ENCODE measurements at places on chromosomes 1 and 21. TPM values are rescaled to one million over a fixed set of nuclear protein-coding genes. Genes with fewer than 3 reads are reported as not detected.

DNA sequence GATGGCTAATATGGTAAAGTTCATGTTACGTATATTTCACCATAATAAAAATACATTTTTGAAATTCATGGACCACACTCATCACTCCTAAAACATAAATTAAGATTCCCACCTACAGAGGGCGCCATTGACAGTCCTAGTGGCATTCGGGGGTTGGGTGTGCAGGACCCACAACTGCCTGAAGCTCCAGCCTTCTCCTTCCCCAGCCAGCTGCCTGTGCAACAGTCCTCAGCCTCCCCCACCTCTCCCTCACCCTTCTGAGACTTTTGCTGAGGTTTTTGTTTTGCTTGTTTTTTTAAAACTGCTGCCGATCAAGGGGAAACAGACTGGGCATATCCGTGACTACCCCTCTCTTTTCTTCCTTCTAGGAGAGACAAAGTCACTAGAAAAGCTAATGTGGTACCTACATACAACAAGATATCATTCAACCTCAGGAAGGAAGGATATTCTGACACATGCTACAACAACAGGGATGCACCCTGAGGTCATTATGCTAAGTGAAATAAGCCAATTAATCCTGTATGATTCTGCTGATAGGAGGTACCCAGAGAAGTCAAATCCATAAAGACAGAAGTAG lies 9.2 kb upstream of the EVA1C start:
- H3K4me3 ChIP-seq, result no peak overlapping the region
- H3K36me3 ChIP-seq, result no peaks in the 10 kb centered on the region
- no peak overlapping the region for H3K27ac ChIP-seq
- H3K27me3 ChIP-seq, result peaks cover 30% of the 10 kb centered on the region

DNA sequence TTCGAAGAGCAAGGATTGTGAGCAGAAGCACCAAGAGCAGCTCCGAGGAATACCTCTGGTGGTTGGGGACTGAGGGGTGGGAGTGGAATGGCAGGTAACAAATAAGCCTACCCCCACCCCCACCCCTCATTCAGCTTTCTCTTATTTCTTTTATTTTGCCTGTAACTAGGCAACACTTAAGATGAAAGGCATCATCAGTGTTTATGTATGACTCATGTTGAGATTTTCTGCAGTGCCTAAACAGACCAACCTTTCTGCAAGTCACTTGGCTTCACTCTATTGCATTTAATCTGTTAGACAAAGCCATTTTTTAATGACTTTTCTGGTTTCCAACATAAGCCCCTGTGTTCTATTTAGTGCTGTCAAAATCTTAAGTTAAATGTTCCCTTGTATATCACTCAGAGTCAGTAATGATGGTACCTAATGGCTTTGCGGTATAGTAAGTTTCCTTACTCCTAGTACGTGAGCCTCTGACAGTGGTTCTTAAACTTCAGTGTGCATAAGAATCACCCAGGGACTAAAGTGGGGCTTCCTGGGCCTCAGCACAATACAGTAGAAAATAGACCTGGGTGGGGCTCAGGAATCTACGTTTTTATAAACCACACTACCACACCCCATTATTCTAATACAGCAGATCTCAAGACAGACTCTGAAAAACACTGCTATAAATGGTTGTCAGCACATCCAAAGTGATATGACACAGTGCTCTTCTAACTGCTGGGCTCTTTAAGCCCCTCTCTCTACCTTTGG lies 19.9 kb downstream of the CASQ2 start:
- no peak overlapping the region for H3K4me3 ChIP-seq
- H3K4me1 ChIP-seq, result no peaks in the 10 kb centered on the region
- no peak for DNase-seq
- no peak overlapping the region for H3K27ac ChIP-seq
- peaks cover 4% of the 10 kb centered on the region for H3K27me3 ChIP-seq

DNA sequence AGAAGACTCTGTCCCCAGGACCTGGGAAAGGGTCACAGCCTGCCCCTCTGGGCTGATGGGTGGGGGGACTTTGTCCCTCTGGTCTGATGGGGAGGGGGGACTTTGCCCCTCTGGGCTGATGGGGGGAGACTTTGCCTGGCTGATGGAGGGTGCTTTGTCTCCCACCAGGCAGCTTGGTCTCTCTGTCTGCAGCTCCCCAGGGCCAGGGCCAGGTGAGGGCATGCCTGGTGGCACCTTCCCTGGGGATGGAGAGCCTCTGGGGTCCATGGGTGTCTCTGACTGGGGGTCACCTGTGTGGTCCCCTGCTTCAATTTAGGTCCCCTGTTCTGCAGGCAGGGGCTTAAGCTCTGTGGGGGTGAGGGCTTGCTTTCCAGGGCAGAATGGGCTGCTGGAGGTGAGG lies 23.5 kb upstream of the TTC34 start:
- no peaks in the 10 kb centered on the region for H3K4me1 ChIP-seq
- DNase-seq, result no peak
- no peak overlapping the region for H3K27ac ChIP-seq
- peaks cover 6% of the 10 kb centered on the region for H3K36me3 ChIP-seq
- no peaks in the 10 kb centered on the region for H3K27me3 ChIP-seq
- H3K4me3 ChIP-seq, result no peak overlapping the region

DNA sequence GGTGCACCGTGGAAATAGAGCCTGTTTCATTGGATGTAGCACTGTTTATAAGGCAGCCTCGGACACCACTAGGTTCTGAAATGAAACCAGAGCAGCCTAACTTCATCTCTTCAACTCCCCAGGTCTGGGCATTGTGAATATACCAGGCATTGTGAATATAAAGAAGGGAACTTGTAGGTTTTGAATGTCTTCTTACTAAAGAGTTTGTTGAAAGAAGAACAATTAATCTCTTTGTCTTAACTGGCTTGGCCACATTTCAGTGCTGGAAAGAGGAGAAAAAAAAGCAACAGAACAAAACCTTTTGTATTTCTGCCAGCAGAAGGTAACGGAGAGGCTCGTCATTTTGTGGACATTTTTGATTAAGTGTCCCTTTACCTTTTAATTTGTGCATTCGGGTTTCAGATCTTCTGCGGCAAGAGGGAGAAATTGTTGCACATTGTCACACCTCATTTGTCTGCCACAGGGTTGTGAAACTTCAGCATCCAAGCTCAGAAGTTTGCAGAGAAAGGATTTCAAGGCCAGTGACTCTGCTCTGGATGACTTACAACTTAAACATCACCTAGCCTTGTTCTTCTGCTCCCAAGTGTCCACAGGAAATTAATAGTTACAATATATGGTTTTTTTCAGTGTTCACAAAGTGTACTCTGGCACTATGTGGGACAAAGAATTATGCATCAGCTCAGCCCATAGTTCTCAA lies 158.3 kb downstream of the KAZN start:
- H3K4me3 ChIP-seq, result no peak overlapping the region
- no peaks in the 10 kb centered on the region for H3K27me3 ChIP-seq
- peaks cover 43% of the 10 kb centered on the region for H3K4me1 ChIP-seq
- H3K27ac ChIP-seq, result peak overlapping the region; percentile 70
- no peak for DNase-seq
- H3K36me3 ChIP-seq, result peaks cover 1% of the 10 kb centered on the region

- H3K4me3 ChIP-seq, result peak overlapping the region; percentile 75
- peak; percentile 23 for DNase-seq
- H3K4me1 ChIP-seq, result peaks cover 8% of the 10 kb centered on the region
- peaks cover 30% of the 10 kb centered on the region for H3K27me3 ChIP-seq
- no peaks in the 10 kb centered on the region for H3K36me3 ChIP-seq
Measured at GRCh38 chr1:200302192-200302920, 107.5 kb downstream of the ZNF281 start.

DNA sequence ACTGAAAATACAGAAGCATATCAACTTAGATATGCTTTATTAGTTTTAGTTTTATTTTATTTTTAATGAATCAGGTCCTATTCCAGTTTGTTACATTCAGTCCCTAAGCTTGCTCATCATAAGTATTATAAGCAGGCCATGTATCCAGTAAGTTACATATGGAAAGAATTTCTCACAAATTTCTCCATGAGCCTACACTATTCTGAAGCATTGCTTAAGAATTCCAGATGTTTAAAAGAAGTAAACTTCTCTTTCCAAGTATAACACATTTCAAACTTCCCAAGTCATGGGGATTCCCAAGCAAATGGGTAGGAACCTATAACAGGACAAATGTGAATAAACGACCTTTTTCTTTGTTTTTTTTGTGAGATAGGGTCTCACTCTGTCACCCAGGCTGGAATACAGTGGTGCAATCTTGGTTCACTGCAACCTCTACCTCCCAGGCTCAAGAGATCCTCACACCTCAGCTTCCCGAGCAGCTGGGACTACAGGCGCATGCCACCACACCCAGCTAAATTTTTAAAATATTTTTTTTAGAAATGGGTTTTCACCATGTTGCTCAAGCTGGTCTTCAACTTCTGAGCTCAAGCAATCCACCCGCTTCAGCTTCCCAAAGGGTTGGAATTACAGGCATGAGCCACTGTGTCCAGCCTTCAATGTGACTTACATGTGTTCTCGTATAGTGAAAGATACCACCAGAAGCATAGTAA lies 39.0 kb downstream of the ST7L start:
- no peak overlapping the region for H3K4me3 ChIP-seq
- no peaks in the 10 kb centered on the region for H3K27me3 ChIP-seq
- peaks cover 18% of the 10 kb centered on the region for H3K36me3 ChIP-seq
- no peaks in the 10 kb centered on the region for H3K4me1 ChIP-seq
- H3K27ac ChIP-seq, result no peak overlapping the region

GRCh38 chr1:172969611-172970010 lies 81.1 kb downstream of the TNFSF18 start:
- H3K36me3 ChIP-seq, result no peaks in the 10 kb centered on the region
- no peak for DNase-seq
- H3K4me1 ChIP-seq, result peaks cover 28% of the 10 kb centered on the region
- H3K27me3 ChIP-seq, result no peaks in the 10 kb centered on the region

- no peaks in the 10 kb centered on the region for H3K36me3 ChIP-seq
- no peak overlapping the region for H3K27ac ChIP-seq
- H3K4me3 ChIP-seq, result no peak overlapping the region
- H3K27me3 ChIP-seq, result no peaks in the 10 kb centered on the region
- peaks cover 3% of the 10 kb centered on the region for H3K4me1 ChIP-seq
- no peak for DNase-seq
Measured at GRCh38 chr1:234185438-234185837, 187.8 kb upstream of the COA6 start.

GRCh38 chr1:179206812-179207211 lies 22.7 kb downstream of the ABL2 start:
- no peak for DNase-seq
- H3K4me3 ChIP-seq, result no peak overlapping the region
- peaks cover 2% of the 10 kb centered on the region for H3K36me3 ChIP-seq
- peaks cover 14% of the 10 kb centered on the region for H3K4me1 ChIP-seq

DNA sequence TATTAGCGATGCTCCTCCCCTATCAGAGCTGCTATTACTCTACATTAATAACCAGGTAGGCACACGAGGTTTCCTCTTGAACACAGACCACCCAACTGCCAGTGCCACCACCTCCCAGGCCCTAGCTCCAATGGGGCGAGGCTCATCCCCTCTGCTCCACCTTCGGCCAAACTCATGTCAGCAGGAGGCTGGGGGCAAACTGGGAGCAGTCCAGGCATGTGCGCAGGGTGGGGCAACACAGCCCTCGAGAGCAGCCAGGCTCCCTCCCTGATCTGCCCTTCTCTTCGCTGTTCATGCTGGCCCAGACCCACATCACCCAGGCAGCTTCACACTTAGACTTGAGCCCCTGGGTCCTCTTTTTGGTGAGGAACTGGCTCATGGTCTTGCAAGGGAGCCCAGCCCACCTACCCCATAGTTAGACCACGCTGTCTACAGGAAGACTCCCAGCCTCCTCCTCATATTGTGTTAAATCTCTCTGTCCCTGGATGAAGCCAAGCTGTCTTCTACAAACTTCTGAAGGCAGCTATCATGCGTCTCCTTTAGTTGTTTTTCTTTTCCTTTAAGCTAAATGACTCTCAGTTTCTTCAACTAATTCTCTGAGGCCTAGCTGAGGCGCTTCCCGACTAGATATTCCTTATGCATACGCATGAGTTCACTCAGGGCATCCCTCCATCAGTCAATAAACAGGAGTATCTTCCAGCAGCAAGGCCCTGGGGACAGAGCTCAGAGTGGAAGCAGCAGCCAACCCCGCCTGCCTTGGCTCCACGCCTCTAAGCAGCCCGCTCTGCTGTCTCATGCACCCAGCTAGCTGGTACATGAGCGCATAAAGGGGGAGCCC lies 12.0 kb downstream of the TMEM9 start:
- no peaks in the 10 kb centered on the region for H3K27me3 ChIP-seq
- peak overlapping the region; percentile 45 for H3K27ac ChIP-seq
- no peak for DNase-seq
- H3K4me3 ChIP-seq, result no peak overlapping the region

- H3K27ac ChIP-seq, result peak within 1 kb of the TSS; percentile 93
- H3K4me1 ChIP-seq, result peaks cover 9% of the 10 kb centered on the region
- H3K36me3 ChIP-seq, result peaks cover 9% of the 10 kb centered on the region
- peaks cover 8% of the 10 kb centered on the region for H3K27me3 ChIP-seq
- DNase-seq, result peak; percentile 36
Measured at GRCh38 chr1:13699936-13700520, at the start of gene PRDM2. TSS of gene PRDM2 (plus strand) at chr1:13700188. CDS start at chr1:13715606, 15,418 bp downstream.

GRCh38 chr1:151629278-151629677 lies 17.4 kb downstream of the SNX27 start:
- no peaks in the 10 kb centered on the region for H3K4me1 ChIP-seq
- DNase-seq, result no peak
- H3K27ac ChIP-seq, result no peak overlapping the region
- peaks cover 7% of the 10 kb centered on the region for H3K36me3 ChIP-seq
- H3K4me3 ChIP-seq, result no peak overlapping the region
- no peaks in the 10 kb centered on the region for H3K27me3 ChIP-seq

- no peaks in the 10 kb centered on the region for H3K36me3 ChIP-seq
- no peak overlapping the region for H3K4me3 ChIP-seq
- H3K27me3 ChIP-seq, result peaks cover 24% of the 10 kb centered on the region
- peak overlapping the region; percentile 21 for H3K27ac ChIP-seq
- peaks cover 26% of the 10 kb centered on the region for H3K4me1 ChIP-seq
Measured at GRCh38 chr1:203593723-203594122, 32.9 kb upstream of the ATP2B4 start.

- H3K4me3 ChIP-seq, result no peak overlapping the region
- H3K36me3 ChIP-seq, result peaks cover 33% of the 10 kb centered on the region
- no peak for DNase-seq
- peaks cover 10% of the 10 kb centered on the region for H3K4me1 ChIP-seq
Measured at GRCh38 chr1:30974536-30974935, 66.0 kb upstream of the SDC3 start.

DNA sequence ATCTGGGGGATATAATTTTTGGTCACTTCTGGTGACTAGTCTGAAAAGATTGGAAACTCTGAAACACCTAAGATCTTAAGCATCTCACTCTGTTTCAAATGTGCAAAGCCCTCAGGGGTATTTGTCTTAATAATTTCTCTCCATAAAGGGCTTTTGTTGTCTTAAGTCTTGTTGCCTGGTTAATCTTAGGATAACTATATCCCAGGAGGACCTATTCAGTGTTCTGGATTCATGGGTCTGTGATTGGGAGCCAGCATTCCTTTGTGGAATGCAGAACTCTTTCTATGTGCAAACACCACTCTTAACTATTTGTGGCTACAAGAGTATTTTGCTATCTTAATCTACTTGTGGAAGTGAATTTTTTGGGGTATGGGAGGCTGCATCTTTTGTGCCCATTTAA lies 1573.0 kb upstream of the PRMT6 start:
- no peak for DNase-seq
- H3K4me3 ChIP-seq, result no peak overlapping the region
- H3K27ac ChIP-seq, result peak overlapping the region; percentile 67
- H3K4me1 ChIP-seq, result peaks cover 16% of the 10 kb centered on the region
- H3K27me3 ChIP-seq, result no peaks in the 10 kb centered on the region

CD48 gene
- not detected for total RNA-seq

TMEM52 gene
- 1.8 TPM for total RNA-seq

FAM78B gene
- total RNA-seq, result 3.1 TPM

All from progenitor cell of endocrine pancreas (in vitro differentiated cells).